ENCODE measurements at places on chromosomes 13 and 19. TPM values are rescaled to one million over a fixed set of nuclear protein-coding genes. Genes with fewer than 3 reads are reported as not detected.
A peak's percentile ranks its signal among the peaks of the same experiment; 100 is the strongest.

ASF1B gene
- 12.9 TPM for total RNA-seq

DNA sequence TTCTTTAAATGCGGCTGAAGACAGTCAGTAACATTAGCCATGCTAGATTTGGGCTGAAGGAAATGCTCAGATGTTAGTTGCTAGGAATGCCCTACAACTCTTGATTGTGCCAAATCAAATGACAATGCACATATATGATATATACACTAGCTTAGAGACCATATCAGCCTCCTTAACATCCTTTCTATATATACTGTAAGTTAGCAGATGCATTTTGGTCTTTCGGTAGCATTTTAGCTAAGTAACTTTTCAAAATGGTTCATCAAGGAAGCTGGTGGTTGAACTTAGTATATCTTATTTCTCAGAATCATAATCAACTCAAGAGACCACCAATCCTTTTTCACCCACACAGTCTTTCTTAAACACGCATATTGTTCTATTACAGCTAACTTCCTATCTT lies 14.1 kb upstream of the ENOX1 start:
- no peak for DNase-seq

GRCh38 chr19:45770192-45771101 lies 1.4 kb upstream of the SIX5 start:
- DNase-seq = peak; percentile 97

DNA sequence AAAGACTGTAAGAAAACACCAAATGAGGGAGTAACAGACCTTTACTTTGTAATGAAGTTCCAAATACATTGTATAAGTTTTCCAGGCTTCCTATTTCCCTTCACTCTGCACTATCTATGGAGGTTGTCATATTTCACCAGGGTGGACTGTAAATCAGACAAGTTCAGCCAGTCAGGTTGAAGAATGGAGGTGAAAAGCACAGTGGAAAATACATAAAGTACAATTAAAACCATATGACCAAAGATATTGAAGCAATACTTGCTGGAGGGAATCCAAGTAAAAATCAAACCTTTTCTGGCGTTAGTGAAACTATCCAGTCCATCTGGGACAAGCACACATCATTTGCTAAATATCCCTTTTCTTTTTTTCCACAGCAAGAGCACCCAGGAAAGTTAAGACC lies 3.2 kb downstream of the LHFPL6 start:
- DNase-seq = no peak

NAPA gene
- total RNA-seq = 111 TPM

GRCh38 chr19:15672580-15673175 lies at the start of gene CYP4F12:
TSS of gene CYP4F12 (plus strand) at chr19:15673087. CDS start at chr19:15673530, 443 bp downstream.
- peak; percentile 97 for DNase-seq
